ENCODE measurements at places on chromosomes 3 and 15. TPM values are rescaled to one million over a fixed set of nuclear protein-coding genes. Genes with fewer than 3 reads are reported as not detected.

DNA sequence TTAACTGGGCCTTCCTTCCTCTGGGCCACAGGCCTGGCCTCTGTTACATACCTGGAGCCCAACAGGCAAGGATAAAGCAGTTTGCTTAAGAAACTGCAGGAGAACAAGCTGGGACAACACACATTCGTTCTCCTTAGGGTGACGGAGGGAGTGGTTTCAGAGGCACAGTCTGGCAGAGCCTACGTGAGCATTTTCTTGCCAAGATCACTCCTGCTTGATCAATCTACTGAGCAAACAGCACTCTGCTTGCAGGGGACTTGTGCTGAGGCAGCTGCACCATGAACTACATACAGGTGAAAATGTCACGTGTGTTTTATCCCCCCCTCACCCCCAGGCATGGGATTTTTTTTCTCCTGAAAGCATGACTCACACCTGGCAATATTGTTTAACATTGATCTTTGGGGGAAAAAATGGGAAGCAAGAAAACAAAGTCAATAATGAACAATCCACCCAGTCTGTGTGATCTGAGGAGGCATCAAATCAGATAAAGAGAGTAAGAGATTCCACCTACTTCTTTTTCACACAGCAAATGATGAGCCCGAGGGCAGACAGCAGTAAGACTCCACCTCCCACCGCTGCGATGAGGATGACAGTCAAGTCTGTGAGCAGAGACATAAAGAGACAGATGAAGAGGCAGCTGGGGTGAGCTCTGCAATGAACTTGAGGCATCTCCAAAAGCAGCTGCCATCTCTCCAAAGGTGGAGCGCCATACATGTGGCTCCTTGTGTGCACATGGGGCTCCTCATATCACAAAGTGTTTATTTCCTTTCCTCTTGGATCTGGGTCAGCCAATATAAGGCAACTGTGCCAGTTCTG, 57.4 kb downstream of the CDCP1 start:
- peaks cover 2% of the 10 kb centered on the region for H3K4me1 ChIP-seq
- H3K27ac ChIP-seq, result no peak overlapping the region
- DNase-seq, result no peak

- DNase-seq, result no peak
- no peak overlapping the region for H3K4me3 ChIP-seq
- no peaks in the 10 kb centered on the region for H3K27me3 ChIP-seq
- peaks cover 11% of the 10 kb centered on the region for H3K4me1 ChIP-seq
- no peak overlapping the region for H3K27ac ChIP-seq
Measured at GRCh38 chr3:26682406-26682805, 59.8 kb downstream of the LRRC3B start.

- H3K4me3 ChIP-seq, result no peak overlapping the region
- no peaks in the 10 kb centered on the region for H3K36me3 ChIP-seq
- no peaks in the 10 kb centered on the region for H3K4me1 ChIP-seq
Measured at GRCh38 chr3:186493525-186494255, 50.5 kb downstream of the CRYGS start.

The XIRP1 gene
- not detected for total RNA-seq

GRCh38 chr3:25500706-25501210, 72.7 kb downstream of the RARB start:
- H3K27me3 ChIP-seq, result no peaks in the 10 kb centered on the region
- H3K4me3 ChIP-seq, result no peak overlapping the region
- peaks cover 6% of the 10 kb centered on the region for H3K4me1 ChIP-seq
- no peaks in the 10 kb centered on the region for H3K36me3 ChIP-seq
- DNase-seq, result no peak

The SYNPR gene
- total RNA-seq, result 0.85 TPM
